ENCODE measurements at places on chromosomes 7 and 10.

- DNase-seq: peak; percentile 57
Observed at GRCh38 chr10:94963901-94964300, 25.4 kb downstream of the CYP2C9 start.

DNA sequence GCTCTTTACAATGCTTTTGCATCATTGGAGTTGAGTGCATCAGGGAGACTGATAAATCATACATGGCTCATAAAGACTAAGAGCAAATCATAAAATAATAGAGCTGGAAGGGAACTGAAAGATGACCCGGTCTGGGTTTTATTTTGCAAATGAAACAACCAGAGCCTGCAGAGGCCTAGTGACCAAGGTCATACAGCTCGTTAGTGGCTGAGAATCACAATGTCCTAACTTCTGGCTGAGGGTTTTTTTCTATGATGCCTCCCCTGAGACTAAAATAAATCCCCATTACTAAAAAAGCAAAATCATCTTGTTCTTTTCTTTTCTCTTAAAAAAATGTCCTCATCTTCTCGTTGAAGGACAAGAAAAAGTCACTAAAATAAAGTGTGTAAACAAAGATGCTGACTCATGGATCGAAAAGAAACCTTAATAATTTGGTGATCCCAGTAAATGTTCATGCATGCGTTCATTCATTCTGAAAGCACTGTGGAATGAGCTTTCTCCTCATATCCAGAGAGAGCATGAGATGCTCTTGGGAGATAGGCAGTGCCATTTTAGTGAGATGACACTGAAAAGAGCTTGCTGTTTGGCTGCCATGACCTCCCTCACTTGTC, 107.8 kb upstream of the PHYHIPL start:
- DNase-seq: no peak

DNA sequence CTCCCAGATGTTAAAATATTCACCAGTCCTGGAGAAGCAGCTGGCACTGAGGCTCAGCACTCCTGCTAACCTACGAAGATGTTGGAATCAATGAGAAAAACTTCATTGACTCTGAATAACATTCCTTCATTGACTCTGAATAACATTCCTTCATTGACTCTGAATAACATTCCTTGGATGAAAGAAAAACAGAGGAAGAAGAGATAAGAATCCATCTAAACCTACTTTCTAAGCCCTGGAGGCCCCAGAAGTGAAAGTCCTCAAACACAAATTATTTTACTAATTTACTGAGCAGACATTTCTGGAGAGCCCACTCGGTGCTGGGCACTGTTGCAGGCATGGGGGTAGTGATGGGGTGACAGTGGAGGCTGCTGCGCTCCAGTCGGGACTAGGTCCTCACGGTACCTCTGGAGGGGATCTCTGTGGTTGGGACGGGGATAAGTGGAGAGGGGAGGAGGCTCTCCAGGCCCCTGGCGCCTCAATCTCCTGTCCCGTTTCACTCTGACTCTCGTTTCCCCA, 254.1 kb downstream of the WDR37 start:
- DNase-seq: peak; percentile 90

GRCh38 chr10:117222552-117222951, 18.4 kb upstream of the SLC18A2 start:
- DNase-seq: no peak

- no peak for DNase-seq
Observed at GRCh38 chr7:20404320-20404719, 73.6 kb downstream of the ITGB8 start.

DNA sequence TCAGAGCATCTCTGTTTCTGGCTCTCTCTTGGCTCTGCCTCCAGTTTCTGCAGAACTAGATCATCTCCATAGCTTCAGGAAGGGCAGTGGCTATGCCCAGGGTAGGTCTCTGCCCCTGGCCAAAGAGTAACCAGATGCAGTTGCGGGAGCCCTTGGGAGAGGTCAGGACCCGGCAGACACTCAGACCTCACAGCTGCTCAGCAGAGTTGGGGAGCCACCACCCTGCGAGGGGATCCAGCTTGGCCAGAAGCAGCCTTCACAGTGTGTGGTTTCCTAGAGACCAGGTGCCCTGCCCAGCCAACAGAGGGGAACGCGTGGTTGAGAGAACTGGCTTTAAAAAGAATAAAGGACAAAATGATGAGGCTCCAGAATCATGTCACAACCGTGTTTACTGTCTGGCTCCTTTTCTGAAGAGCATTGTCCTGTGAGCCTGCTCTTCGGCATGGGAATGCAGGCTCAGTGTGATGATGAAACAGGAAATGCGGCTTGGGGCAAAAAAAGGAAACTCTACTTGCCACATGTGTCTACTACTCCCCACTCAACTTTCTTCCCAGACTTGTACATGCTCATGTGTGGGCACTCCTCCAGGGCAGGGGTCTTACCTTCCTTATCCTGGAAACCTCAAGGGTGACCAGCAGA, 243.1 kb downstream of the INHBA start:
- no peak for DNase-seq

DNA sequence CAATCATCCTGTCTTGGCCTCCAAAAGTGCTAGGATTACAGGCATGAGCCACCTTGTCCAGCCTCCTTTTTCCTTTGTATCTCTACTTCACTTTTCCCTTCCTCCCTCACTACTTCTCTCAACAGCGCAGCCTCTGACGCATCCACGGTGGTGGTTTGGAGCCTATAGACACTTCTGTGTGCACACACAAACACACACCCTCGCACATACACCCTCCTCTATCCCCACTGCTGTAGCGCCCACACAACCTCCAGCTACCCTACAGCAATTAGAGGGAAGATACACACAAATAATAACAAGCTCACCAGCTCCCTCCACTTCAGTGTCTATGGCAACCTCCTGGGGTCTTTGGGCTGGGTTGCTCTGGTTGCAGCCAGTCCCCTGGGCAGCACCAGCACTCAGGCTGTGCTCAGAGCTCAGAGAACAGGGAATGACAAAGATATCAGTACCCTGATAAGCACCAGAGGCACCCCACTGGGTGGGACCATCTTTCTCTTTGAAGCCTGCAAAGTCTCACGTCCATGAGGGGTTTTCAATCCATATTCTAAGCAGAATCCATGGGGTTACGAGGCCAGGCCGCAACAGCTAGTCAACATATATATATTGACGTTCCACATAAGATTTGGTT, 3.3 kb upstream of the CAMK2G start:
- DNase-seq: no peak

DNA sequence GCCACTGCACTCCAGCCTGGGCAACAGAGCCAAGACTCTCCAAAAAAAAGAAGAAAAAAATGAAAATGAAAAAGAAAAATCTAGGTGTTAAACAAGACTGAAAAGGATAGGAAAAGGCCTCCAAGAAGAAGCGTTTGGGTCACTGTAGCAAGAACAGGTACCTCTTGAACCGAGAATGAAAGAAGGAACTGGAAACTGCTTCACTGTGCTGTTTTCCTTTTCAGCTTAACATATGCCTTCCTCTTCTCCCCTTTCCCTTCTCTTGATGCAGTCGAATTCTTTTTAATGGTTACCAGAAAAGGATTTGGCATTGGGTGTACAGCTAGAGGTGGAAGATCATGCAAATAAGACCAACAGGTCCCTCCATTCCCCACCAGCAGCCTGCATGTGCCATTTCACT, 28.1 kb downstream of the LRRC4 start:
- DNase-seq: no peak

GRCh38 chr10:75632805-75633462, 201.5 kb downstream of the LRMDA start:
- no peak for DNase-seq

DNA sequence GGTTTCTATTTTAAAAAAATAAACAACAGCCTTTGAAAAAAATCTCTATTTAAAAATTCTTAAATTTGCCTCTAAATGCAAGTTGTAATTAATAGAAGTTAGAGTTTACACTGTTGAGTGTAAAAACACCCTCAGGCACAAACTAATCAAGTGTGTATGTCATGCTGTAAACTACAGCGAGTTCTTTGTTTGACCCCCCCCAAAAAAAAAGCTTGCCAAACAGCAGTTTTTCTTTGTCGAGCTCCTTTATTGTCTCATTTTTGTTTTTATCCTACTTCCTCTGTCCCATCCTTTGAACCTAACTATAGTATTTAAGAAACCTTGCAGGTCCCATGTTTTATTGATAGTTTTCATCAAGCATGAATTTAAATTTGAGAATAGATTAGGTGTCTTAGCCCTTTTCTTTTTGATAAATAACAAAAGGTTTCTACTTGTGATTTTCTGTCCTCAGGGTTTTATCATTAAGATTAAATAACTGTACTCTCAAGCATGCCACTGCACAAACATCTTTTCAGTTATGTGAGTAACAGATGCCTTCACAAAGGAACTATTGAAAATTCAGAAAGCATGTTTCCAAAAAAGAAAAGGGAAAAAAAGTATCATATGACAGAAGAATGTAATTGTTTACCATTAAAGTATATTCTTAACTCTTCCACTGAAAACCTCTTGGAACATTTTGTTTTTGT, 176.0 kb downstream of the ARID5B start:
- no peak for DNase-seq

- no peak for DNase-seq
Observed at GRCh38 chr10:30553018-30553625, 76.4 kb downstream of the LYZL2 start.

GRCh38 chr7:151310578-151310977, 31.0 kb upstream of the NUB1 start:
- no peak for DNase-seq

- no peak for DNase-seq
Observed at GRCh38 chr10:125016611-125017202, 74.8 kb downstream of the ZRANB1 start.

- DNase-seq: no peak
Observed at GRCh38 chr7:137987968-137988367, 13.9 kb downstream of the CREB3L2 start.

DNA sequence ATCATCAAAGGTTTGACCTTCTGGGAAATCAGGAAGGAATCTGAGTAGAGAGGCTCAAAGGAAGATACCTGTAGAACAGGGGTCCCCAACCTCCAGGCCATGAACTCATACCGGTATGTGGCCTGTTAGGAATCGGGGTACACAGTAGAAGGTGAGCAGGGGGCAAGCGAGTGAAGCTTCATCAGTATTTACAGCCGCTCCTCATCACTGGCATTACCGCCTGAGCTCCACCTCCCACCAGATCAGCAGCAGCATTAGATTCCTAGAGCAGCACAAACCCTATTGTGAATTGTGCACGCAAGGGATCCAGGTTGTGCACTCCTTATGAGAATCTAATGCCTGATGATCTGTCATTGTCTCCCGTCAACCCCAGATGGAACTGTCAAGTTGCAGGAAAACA, 158.5 kb upstream of the CACNA2D1 start:
- no peak for DNase-seq

DNA sequence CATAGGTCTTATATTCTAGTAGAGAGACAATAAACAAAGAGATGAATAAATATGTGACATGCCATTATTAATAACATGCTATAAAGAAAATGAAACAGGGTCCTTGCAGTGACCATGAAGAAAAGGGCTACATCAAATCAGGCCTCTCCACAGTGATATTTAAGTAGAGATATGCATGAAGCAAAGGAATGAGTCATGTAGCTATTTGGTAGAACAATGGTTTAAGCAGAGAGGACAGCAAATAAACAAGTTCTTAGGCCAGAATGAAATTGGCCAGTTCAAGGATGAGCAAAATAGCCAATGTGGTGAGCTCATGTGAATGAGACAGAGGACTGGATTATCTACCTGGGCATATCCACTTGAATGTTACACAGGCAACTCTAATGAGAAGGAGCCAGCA, 172.2 kb upstream of the FERD3L start:
- DNase-seq: no peak

DNA sequence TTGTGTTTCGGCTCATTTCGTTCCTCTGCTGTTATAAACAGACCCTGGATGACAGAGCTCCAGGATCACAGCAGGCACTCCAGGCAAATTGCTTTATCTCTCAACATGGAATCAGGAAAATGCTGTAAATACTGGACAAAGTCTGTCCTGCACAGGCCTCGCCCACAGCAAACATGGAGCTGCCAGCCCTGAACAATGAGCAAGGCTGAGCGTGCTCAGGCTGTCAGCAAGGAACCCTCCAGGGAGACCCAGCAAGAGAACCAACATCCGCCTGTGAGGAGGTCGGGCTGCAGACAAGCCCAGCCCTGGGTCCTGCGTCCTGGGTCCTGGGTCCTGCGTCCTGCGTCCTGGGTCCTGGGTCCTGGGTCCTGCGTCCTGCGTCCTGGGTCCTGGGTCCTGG, 180.8 kb downstream of the PTPRN2 start:
- no peak for DNase-seq

- no peak for DNase-seq
Observed at GRCh38 chr7:142301299-142301698, 43.4 kb upstream of the PRSS58 start.

DNA sequence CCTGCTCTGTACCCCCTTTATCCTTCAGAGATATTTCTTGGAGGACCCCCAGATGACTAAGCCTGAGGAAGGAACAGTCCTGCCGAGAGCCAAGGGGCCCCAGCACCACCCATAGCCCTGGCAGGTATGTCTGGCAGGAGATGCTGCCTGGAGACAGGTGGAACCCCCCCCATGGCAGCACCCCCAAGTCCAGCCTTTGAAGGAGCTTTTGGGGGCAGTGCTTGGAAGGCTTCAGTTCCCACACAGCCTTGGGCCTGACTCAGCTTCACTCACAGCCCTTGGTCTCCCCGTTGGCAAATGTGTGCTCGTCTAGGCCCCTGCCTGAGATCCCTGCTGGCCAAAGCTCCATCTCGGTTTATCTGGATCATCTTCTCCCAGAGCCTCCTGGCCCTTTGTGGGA, 23.0 kb upstream of the PCBD1 start:
- no peak for DNase-seq

DNA sequence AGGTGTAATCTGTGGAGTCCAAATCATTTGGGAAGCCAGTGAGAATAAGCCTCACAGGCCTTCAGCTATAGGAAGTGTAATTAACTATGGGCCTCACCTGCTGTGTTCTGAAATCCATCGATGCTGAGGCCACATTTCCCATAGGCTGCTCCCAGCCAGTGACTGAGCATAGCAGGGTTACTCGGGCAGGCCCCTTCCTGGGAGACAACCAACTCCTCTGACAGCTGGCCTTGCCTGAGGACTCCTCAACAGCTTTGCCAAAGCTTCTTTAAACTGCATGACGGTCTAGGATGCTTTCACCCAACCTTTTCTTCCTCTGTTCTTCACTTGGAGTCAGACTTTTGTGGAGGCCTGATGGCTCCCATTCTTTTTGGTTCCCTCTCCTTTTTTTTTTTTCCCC, 63.8 kb upstream of the SMNDC1 start:
- DNase-seq: no peak

DNA sequence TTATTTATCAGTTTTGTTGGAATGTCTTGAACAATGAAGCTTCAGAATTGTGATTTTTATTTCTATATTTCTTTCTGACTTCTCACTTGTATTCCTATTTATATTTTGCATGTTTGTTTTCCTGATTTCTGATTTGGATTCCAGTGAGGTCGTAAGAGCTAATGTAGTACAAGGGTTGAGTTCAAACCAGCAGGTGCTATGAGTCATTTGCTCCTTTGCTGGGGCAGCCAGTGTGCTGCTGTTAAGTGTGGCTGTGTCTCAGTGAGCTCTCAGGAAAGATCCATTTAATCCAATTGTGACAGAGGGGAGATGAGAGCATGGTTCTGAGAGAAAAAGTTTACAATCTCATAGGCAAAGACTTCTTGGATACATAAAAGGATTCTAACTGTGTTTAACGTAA, 48.6 kb downstream of the MCU start:
- DNase-seq: no peak

Measured in iPS DF 19.7 (cell line).